IMR-90 (cell line): ENCODE measurements at places on chromosomes 11 and 22. TPM values are rescaled to one million over a fixed set of nuclear protein-coding genes. Genes with fewer than 3 reads are reported as not detected.
A peak's percentile ranks its signal among the peaks of the same experiment; 100 is the strongest.

- DNase-seq: no peak
Measured at GRCh38 chr22:16781764-16782329, 43.4 kb downstream of the XKR3 start.

- DNase-seq: no peak
Measured at GRCh38 chr11:59615120-59615636, 396 bp downstream of the OSBP start.

Gene GRK3
- polyA plus RNA-seq: 0.58 and 0.80 TPM in 2 replicates

Gene ROM1
- 1.7 and 2.5 TPM in 2 replicates for polyA plus RNA-seq

DNA sequence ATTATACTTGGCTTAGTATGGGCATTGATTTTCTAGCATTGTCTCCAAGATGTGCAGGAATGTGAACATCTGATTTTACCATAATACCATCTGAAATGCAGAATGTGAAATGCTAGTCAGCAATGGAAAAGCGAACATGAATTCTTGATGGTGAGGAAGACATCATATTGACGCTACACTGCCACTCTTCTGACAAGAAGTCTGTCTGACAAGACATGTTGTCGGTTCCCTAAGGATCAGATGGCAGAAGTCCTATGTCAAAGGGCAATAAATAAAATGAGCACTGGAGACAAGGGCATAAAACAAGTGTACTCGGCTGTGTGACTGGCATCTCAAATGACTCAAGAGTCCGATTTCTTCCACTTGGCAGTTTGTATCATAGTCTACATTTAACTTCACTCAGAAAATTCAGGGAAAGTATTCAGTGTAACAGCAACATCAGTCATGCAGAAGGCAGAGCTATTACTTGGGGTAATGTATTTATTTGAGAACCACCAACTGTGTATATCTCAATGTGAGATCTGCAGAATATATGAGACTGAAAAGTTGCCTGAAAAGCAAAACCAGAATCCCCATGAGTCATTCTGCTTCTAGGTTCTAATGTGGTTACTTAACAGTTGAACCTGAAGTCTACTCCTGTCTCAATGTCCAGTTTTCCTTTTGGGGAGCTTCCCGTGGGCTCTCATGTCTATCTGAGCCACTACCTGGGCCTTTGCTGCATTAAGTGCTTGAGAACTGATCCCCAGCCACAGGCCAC is 51.5 kb downstream of the SLC17A6 start:
- no peak for DNase-seq

- DNase-seq: no peak
Measured at GRCh38 chr11:70169632-70170031, 33.5 kb upstream of the FADD start.

Gene OR8D1
- polyA plus RNA-seq: not detected in 2 replicates

DNA sequence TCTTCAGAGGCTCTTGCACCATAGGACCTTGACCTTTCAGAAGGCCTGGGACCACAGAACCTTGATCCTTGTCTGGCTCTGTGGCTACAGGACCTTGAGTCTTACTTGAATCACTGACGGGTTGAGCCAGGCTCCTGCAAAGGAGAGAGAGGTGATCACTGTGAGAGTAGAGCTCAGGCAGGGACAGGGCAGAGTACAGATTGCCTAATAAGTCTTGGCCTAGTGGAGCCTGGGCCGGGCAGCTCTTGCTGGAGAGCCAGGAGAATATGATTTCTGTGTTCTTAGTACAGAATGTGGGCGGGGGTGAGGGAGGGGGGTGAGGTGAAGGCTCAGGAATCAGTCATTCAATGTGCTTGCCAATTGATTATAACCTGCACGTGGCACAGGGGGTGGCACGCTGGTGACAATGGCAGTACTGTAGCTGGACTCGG is 26.0 kb downstream of the SERPINH1 start:
- no peak for DNase-seq

DNA sequence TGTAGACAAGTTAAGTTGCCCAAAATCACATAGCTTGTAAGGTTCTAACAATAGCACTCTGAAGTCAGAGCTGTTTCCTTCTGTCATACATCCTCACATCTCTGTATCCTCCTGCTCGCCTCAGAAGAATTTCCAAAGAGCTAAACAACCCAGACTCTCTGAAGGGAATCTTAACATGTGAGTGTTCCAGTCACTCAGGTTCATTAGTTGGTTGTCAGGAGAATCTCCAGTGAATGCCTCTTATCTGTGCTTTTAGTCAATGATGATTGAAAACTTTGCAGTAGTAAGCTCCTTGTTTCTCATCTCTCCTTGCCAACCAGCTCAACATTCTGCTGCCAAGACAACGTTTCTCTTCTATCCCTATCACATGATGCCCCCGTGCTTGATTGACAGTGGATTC is 195.5 kb downstream of the C11orf91 start:
- peak; percentile 20 for DNase-seq

Gene TMEM191C
- 0.75 and 1.5 TPM in 2 replicates for polyA plus RNA-seq

Gene CARD16
- polyA plus RNA-seq: 24.9 and 29.2 TPM in 2 replicates

GRCh38 chr22:27687984-27688545 is 113.5 kb downstream of the MN1 start:
- DNase-seq: no peak

DNA sequence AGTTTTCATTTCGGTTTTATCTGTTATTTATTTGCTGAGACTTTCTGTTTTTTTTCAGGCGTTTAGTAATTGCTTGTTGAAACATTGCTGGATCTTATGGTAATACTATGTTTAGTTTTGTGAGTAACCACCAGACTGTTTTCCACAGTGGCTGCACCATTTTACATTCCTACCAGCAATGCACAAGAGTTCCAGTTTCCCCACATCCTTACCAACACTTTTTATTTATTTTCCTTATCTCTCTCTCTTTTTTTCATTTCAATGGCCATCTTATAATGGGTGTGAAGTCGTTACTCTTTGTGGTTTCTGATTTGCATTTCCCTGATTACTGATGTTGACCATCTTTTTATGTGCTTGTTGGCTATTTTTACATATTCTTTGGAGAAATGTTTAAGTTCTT is 23.7 kb downstream of the USP47 start:
- no peak for DNase-seq

GRCh38 chr11:115471367-115471766 is 32.8 kb downstream of the CADM1 start:
- peak; percentile 28 for DNase-seq
